Pulmonary artery endothelial cell (primary cell): ENCODE measurements at places on chromosomes 13 and 19.

DNA sequence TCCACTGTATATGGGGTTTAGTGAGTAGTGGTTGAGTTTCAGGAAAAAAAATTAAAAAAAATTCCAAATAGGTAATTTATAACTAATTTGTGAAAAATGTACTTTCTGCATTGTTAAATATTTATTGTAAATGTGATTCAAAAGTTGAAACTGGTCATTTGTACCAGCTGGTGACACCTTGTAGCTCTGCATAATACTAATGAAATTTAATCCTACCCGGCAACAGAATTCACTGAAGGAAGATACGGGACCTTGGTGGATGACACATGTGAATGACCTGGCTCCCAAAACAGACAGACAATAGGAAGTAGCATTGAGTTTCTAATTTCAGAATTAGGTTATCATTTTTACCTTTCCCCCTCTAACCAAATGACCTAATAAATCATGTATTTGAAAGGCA is 73.8 kb downstream of the SLITRK6 start:
- no peak for DNase-seq

DNA sequence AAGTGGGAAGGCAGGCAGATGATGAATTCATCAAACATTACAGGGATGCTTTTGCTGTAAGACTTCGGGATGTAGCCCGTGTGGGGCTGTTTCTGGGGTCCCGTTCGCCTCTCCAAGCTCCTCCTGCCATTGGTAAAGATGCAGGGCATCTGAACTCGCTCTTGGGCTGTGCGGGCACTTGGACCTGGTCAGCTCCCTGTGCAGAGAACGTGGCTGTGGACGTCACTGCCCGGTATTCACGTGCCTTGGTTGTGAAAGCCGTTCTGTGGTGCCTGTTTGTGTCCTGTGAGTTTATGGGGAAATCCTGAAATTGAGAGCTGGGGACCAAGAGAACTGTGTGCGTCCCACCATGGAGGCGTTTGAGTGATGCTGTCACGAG is 5.4 kb downstream of the TFDP1 start:
- DNase-seq: no peak

- no peak for DNase-seq
Observed at GRCh38 chr19:2338751-2339643, 10.5 kb downstream of the SPPL2B start.

GRCh38 chr19:46365561-46365960 is 18.7 kb downstream of the PPP5C start:
- no peak for DNase-seq
